ENCODE measurements at places on chromosomes 2 and 18.

DNA sequence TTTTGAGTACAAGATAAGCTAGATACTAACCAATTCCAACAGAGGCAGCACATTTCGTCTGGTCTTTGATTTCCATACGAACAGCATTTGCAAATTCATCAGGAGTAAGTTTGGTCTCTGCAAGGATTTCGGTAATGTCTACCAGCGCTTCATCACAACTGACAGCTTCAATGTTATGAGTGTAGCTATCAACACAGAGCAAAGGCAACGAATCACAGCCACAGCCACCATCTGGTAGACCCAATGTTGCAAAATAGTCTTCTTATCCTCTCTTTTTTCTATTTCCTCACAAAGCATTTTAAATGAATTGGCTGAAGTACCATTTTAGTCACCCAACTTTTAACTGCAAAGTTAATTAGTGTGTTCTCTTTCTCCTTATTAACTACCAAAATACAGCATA lies 68.3 kb downstream of the REV1 start:
- no peak for DNase-seq

DNA sequence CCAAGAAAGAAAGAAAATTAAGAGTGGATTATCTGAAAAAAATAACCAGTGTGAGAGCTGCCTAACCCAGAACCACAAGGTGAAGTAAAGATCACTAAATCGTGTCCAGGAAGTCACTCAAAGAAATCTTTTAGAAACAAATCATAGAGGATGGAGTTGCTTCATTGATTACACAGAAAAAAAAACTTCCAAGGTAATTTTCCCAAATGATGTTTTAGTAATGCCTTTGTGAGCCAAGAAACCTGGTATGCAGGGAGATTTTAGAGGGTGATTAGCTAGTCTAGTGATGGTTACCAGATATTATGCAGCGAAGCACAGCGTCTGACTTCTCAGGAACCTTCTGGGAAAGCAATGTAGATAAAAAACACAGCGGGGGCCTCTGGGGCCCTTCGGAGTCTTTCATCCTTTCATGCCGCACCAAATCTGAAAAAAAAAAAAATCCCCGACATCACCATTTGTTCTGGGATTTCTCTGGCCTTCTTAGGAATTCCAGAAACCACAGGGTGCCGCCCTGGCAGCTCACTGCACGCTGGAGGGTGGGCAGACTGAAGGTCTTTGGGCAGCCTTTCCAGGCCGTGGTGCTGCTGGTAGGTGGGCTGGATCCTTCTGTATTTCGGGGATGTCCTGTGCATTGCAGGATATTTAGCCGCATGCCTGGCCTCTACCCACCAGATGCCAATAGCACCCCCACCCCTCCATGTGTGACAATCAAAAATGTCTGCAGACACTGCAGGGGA lies 17.3 kb downstream of the ALPK2 start:
- DNase-seq: no peak

GRCh38 chr2:66789741-66790140 lies 354.8 kb downstream of the MEIS1 start:
- DNase-seq: no peak

DNA sequence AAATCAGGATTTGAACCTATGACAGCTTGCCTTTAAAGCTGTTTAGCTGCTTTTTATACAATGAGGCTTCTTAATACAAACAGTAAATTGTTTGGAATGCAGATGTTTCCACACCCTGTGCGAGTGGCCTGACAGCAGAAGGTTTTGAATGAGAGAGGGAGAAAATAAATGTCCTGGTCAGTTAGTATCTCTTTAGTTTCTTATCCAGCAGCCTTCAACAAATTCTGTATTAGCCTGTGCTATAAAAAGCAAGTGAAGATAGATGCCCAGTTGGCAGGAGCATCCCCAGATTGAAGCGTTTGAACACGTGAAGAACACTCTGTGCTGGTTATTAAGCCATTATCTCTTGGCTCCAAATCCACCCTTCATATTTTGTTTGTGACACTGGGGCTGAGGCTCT lies 70.6 kb downstream of the CERS6 start:
- DNase-seq: no peak

GRCh38 chr18:12868576-12868975 lies 15.5 kb downstream of the PTPN2 start:
- no peak for DNase-seq

DNA sequence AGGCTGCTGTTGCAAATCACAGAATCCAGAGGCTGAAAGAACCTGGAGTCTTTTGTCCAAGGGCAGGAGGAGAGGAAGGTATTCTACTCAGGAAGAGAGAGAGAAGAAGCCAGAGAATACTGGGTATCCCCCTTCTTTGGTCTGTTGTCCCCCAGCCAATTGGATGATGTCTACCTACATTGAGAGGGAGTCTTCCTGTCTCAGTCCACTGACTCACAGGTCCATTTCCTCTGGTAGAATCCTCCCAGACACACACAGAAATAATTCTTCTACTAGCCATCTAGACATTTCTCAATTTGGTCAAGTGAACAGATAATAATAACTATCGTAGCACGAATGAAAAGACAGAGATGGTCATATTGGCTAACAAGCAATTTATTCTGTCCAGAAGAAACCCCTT lies 416.4 kb upstream of the UBE2E3 start:
- no peak for DNase-seq

Data from hepatic stellate cell (primary cell).